Activated T-cell treated with anti-CD3 and anti-CD28 coated beads for 48 hours (primary cell): ENCODE measurements at places on chromosomes 6 and 20.

DNA sequence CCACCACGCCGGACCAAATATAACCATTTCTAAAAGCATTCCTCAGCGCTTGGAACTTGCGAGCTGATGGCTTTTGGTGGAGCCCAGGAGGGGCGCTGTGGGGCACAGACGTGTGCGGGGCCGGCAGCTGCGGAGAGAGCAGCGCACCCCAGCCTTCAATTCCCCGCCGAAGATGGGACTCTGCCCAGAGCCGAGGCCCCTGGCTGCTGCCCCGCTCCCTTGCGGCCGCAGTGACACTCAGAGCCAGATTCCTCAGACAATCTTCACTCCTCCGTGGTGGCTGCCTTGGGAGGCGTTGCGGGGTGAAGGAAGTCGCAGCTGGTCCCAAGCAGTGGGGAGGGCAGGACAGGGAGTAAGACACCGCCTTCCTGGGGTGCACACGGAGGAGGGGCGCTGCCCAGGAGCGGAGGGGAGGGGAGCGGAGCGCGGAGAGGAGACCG lies 87.7 kb downstream of the TMEM242 start:
- peak; percentile 44 for DNase-seq

DNA sequence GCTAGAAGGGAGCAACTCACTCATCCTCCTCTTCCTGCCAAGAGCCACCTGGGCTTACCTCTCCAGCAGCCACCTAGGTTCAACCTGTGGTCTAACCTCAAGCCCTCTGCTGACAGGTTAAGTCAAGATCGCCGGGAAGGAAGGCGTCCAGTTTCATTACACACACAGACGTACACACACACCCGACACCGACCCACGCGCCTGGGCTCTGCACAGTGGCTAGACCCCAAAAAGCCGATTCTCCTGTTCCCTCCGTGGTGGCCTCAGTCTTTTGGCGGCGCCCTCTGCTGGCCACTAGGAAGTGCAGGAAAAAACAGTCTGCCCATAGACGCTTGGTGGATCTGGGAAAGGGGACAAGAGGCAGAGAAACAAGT lies 52.8 kb downstream of the MRPL14 start:
- DNase-seq, result peak; percentile 74

DNA sequence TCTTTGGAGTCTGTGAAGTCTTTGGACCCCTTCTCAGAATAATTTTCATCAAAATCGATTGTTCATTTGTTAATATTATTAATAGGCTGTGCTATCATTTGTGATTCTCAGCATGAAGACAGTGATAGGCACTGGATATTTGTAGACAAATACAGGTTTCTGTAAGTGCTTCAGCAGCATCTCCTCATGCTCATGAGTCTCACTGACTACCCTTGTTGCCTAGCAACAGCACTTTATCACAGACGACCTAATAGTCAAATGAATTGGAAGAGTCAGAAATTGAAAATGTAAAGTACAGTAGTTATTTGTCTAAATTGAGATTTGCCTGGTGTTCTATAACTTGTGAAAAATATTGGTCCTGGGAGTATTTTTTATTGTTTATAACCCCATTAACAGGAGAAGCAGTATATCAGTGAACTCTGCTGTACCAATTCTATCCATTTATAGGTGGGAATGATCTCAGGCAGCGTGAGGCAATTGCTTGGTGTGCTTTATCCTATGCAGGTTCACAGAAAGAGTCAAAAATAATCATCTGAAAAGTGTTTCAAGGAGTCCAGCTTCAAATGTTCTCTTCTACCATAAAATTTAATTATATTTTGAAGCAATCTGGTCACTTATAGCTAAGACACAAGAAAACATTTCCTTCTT lies 684.6 kb downstream of the RFPL4B start:
- DNase-seq, result no peak

DNA sequence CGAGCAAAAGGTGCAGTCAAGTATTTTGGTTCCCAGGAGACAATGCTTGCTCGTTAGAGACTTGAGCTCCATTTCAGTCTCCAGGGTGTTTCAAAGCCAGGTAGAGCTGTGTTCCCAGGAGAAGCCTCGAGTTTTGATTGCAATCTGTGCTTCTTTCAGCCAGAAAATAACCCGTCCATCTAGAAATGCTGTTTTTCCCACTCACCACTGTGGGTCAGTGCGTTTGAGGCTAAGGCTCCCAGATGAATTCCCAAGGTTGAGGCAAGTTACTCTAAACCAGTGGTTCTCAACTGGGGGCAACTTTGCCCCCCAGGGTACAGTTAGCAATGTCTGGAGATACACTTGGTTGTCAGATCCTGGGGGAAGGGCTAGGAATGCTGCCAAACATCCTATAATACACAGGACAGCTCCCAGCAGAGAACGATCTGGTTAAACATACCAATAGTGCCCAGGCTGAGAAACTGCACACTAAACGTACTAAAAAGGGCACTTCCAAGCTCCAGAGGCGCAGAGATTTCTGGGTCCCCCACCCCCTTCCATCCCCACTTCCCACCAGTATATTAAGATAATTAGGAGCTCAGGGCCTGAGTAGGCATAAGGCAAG lies 13.8 kb downstream of the BMP7 start:
- DNase-seq, result no peak

GRCh38 chr6:119312441-119312840 lies 37.1 kb downstream of the MAN1A1 start:
- no peak for DNase-seq

- DNase-seq, result no peak
These were observed 7.4 kb downstream of the SENP6 start for GRCh38 chr6:75608956-75609533.

DNA sequence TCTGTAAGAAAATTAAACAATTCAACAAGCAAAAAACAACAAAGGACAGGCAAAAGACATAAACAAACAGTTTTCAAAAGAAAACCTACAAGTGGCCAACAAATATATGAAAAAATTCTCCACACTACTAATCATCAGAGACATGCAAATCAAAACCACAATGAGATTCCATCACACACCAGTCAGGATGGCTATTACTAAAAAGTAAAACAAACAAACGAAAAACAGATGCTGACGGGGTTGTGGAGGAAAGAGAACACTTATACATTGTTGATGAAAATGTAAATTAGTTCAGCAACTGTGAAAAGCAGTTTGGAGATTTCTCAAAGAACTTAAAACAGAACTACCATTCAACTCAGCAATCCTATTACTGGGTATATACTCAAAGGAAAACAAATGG lies 537.6 kb downstream of the HDGFL1 start:
- DNase-seq, result no peak

DNA sequence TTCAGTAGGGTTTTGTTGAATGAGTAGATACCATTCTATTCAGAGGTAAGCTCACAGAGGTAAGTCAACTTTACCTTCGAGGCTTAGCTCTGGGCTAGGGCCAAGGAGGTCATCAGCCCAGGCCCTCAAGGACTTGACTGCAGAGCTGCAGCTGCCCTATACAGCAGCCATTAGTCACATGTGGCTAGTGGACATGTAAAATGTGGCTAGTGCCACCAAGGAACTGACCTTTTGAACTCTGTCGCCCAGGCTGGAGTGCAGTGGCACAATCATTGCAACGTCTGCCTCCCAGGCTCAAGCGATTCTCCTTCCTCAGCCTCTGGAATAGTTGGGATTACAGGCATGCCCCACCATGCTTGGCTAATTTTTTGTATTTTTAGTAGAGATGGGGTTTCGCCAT lies 47.9 kb upstream of the EPB41L1 start:
- DNase-seq, result no peak

GRCh38 chr20:44597516-44597915 lies 15.1 kb downstream of the PKIG start:
- DNase-seq, result no peak

DNA sequence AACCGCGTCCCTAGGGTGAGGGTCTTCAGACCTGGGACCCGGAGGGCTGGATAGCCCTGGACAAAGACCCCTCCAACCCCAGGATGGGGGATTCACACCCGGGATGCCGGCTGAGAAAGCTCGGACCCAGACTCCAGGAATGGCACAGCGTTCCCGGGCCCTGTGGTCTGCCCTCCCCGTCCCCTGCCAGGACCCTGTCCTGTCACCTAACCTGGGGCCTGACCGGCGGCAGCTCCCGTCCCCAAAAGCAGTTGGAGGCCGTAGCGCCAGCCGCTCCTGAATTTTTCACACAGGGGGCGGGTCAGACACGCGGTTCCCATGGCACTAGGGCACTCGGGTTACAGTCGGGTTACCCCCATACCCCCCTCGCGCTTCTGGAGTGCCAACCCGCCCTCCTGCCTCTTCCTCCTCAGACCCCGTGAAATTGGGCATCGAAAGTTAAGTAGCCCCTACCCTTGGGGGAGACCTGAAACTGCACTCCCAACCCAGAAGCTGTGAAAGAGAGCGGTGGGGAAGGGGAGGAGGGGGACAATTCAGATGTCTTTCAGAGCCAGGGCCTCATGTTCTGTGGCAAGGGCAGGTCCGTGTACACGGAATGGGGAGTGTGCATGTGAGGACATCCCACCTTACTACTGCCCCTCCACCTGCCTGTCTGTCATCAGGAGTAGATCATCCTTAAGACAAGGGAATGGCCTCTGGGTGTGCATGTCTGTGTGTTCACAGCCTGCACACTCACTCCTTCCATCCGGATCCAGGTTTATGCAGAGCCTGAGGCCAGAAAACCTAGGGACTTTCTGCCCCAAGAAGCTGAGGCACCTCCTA lies 595 bp downstream of the REM1 start:
- no peak for DNase-seq

GRCh38 chr6:109759098-109759955 lies 68.2 kb downstream of the FIG4 start:
- DNase-seq, result no peak

- peak; percentile 61 for DNase-seq
These were observed 61.3 kb downstream of the TRERF1 start for GRCh38 chr6:42390228-42390934.

- no peak for DNase-seq
These were observed 61.3 kb upstream of the FERMT1 start for GRCh38 chr20:6184086-6184485.

- DNase-seq, result no peak
These were observed 465.2 kb upstream of the CITED2 start for GRCh38 chr6:139839506-139840156.

GRCh38 chr6:149503872-149504271 lies 19.1 kb upstream of the ZC3H12D start:
- DNase-seq, result no peak

GRCh38 chr6:108157234-108157980 lies 8.4 kb upstream of the NR2E1 start:
- no peak for DNase-seq

DNA sequence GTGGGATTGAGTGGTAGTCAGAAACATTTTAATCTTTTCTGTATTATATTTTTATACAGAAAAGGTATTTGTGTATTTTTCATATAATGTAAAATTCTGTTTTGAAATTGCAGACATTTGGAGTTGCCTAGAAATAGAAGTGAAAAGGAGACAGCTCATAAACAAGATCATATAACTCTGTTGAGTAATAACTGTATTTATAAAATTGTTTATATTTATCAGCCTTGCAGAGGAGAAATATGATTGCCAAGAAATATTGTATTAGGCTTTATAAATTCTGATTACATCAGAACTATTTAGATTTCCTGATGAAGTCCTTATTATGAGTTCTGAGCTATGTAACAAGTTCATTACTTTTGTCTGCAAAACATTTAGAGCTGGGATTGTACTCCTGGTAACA lies 55.3 kb downstream of the RIPOR2 start:
- DNase-seq, result no peak

- no peak for DNase-seq
These were observed 26.9 kb upstream of the CBLN4 start for GRCh38 chr20:56032251-56032650.

DNA sequence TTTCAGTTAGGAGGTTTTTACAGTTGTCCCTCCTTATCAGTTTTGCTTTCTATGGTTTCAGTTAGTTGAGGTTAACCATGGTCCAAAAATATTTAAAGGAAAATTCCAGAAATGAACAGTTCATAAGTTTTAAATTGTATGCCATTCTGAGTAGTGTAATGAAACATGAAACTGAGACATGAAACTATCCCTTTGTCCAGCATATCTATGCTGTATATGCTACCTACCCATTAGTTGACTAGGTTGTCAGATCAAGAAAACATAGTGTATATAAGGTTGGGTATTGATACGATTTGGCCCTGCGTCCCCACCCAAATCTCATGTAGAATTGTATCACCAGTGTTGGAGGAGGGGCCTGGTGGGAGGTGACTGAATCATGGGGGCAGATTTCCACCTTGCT lies 39.1 kb downstream of the VGLL2 start:
- DNase-seq, result no peak

- DNase-seq, result no peak
These were observed 72.2 kb downstream of the SCAF8 start for GRCh38 chr6:154805288-154805911.

DNA sequence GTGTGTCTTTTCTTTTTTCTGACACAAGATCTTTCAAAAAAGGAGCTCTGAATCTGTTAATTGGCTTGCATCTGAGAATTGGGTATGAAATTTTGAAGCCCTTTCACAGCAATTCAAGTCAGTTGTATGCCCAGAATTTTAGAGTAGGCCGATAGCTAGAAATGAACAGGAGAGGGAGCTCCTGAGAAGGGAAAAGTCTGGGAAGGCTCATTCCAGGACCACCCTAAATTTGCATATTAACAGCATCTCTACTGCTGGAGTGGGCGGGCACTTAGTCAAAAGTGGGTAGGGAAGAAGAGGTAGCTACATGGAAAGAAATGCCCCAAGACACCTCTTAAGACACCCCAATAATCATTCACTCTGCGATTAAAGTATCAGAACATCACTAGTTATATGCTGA lies 928.3 kb downstream of the TBC1D32 start:
- DNase-seq, result no peak

DNA sequence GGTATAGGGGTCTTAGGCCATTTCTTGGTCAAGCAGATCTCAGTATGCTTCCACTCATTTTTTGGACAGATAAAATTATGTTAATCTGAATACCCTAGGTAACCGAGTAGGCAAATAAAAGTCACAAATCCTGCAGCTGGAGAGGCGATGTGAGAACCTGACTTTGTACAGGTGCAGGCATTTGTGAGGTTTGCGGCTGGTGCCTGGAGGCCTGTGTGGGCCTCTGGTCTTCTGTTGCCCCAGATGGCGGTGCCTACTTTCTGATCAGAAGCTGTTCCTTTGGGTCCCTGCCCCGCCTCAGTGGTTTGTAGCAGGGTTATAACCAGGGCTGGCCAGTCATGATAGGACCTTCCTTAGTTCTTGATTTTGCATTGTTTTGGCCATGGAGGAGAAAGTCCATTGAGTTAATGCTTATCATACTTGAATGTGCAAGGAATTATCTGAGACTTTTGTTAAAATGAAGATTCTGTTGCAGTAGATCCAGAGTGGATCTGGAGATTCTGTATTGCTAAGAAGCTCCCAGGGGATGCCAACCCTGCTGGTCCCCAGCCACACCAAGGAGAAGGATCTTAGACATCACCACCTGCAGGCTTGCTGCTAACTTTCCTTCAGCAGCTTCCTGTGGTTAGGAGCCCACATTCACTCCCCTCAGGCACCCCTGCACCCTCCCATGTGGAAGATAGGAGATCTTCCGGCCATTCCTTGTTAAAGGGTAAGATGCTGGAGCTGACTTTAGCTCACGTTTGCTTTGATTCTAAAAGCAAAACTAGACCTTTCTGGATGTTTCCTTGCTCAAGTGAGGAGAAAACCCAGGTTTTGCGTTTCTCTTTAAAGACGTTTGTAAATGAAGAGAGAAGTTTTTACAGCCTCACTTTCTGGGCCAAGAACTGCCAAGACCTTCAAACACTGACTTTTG lies 50.7 kb downstream of the LRRC1 start:
- DNase-seq, result no peak
